GM12878 (cell line): ENCODE measurements at places on chromosomes 1 and 21.

DNA sequence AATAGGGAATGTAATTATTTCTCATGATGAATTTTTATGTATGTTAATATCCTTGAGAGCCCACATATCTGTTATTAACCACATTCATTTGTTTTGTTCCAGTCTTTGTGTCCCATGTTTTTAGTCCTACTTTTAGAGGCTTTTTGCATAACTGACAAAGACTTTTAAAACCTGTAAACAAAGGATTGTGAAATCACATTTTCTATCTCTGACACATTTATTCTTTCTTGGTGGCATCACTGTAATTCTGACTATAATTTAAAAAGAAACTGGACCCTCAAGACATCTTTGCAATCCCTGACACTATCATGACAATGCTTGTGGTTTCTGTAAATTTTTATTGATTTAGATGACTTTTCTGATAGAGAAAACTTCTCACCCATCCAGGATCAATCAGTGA lies 313.1 kb downstream of the SIPA1L2 start:
- no peak for DNase-seq

DNA sequence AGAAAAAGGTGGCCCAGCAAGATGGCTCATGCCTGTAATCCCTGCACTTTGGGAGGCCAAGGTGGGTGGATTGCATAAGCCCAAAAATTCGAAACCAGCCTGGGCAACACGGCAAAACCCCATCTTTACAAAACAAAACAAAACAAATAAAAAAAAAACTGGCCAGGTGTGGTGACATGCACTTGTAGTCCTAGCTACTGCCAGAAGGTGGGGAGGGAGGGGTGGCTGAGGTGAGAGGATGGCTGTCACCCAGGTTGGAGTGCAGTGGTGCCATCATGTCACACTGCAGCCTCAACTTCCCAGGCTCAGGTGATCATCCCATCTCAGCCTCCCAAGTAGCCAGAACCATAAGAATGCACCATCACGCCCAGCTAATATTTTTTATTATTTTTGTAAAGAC lies 22.8 kb downstream of the RERE start:
- DNase-seq = no peak

DNA sequence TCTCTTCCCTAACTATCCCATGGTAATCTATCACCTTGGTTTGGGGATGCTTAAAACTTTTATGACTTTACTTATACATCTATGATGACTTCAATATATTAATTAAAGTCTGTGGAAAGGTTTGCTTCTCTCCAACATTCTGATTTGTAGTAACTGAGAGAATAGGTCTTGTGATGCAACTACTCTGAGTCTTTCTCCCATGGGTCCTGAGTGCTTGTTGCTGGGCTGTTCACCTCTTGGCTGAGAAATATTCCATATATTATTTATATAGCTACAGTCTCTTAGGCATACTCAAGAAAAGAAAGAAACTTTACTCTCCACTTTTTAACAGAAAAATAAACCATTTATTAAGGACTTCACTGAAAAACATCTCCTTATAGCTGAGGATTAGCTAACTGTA lies 119.3 kb upstream of the PLPPR5 start:
- no peak for DNase-seq

DNA sequence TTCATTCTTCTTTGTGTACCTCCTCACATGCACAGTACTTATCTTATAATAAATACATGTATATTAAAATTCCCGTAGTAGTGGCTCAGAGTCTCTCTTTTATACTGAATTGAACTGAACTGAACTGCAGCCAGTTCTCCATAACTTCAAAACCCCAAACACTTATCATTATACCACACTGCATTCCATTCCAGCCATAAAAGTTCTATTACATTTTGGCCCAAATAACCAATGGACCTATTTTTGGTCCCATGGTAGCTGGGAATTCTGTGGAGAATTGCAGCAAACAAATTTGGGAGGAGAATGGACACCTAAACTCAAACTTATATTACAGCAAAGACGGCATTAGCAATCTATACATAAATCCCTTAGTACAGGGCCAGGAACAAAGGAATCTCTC lies 86.6 kb upstream of the C1orf87 start:
- DNase-seq = no peak

- DNase-seq = no peak
Observed at GRCh38 chr1:99850459-99851291, 514 bp downstream of the AGL start.

GRCh38 chr1:119209596-119210295 lies 69.3 kb upstream of the WARS2 start:
- no peak for DNase-seq

DNA sequence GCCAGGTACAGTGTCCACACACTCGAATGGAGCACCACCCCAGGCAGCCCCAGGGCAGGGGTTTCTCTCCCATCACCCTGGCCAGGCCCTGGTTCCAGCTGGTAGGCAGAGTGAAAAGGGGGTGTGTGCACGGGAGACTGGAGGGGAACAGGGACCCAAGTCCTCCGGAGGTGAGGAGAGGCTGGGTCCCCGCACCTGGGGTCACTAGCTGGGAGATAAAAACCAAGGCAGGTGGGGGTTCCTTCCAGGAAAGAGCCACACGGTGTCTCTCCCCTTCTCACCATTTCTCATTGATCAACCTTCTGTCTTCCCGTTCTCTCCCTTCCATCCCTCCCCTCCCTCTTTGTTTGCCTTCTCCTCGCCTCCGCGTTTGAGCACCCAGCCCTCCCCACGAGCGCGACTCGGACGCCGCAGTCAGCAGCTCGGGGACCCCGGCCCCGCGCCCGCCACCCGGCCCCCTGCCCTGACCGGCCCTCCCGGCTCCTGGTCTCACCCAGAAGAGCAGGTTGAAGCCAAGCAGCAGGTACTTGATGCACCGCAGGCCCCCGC lies 358 bp downstream of the TSPAN2 start:
- no peak for DNase-seq

- DNase-seq = no peak
Observed at GRCh38 chr1:7940745-7941436, at the start of gene TNFRSF9. Gene TNFRSF9, minus strand, starts transcription at chr1:7940839. Its CDS starts 845 bp downstream, at chr1:7939994.

GRCh38 chr21:39104911-39105310 lies 78.3 kb downstream of the PSMG1 start:
- DNase-seq = no peak

- DNase-seq = no peak
Observed at GRCh38 chr1:35190784-35191183, 2.2 kb downstream of the SFPQ start.

GRCh38 chr1:111354584-111354983 lies 63.9 kb downstream of the CHIA start:
- DNase-seq = no peak

- DNase-seq = no peak
Observed at GRCh38 chr1:8733484-8733883, 84.0 kb downstream of the RERE start.

GRCh38 chr1:40769815-40770214 lies 13.8 kb upstream of the KCNQ4 start:
- no peak for DNase-seq

DNA sequence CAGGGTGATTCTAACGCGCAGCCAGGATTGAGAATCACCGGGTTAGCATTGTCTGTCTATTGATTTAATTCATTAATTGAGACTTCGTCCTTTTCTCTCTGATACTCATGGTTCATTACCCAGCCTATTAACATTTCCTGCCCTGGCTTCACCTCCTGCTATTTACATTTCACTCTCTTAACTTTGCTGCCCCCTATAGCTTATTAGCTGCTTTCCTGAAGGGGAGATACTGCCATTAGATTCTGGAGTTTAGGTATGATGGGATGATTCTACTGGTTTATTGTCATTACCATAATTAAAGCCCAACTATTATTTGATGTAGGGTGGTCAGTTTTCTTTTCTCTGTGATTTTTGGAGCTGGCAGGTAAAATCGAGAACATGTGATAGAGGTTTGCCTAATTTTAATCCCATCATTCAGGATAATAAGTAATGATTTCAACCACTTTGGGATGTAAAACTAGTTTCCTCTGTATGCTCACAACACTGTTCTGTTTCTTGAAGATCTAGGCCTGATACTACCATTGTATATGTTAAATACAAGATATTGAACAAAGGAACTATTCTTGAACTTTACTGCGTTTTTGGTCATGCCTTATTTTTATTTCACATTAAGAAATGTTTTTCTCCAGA lies 6.4 kb downstream of the PPP2R5A start:
- DNase-seq = no peak

- DNase-seq = no peak
Observed at GRCh38 chr1:201096041-201096461, 16.2 kb downstream of the CACNA1S start.

DNA sequence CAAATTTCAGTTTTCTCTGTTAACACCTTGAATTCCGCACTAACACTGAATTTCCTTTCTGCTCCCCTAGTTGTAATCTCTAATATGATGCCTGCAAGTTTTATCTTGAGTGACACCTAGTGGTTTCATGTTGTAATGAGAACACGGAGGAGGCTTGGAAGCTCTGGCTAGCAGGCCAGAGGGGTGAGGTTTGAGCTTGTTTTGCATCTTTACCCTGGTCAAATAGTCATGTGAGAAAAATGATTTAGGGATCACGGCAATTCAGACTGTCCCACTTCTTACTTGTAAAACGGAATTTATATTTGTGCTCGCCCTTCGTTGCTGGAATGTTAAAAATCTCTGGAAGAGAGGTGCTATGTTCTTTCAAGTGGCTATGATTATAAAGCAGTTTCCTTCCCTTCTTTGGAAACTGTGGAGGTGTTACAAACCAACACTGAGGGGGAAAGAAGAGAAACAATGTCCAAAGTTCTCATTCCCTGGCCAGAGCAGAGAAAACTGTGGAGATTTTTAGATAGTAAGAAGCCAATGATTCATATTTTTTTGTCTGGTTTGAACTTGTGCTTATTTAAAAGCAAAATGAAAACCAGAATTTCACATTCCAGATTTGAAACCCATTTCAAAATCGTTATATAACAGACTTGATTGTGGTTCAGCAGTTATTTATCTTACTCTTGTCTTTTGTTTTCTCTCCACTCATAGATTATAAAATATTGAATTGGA lies 5.3 kb upstream of the MROH9 start:
- peak; percentile 11 for DNase-seq

GRCh38 chr1:52814465-52814864 lies 28.1 kb upstream of the ZYG11A start:
- DNase-seq = no peak

DNA sequence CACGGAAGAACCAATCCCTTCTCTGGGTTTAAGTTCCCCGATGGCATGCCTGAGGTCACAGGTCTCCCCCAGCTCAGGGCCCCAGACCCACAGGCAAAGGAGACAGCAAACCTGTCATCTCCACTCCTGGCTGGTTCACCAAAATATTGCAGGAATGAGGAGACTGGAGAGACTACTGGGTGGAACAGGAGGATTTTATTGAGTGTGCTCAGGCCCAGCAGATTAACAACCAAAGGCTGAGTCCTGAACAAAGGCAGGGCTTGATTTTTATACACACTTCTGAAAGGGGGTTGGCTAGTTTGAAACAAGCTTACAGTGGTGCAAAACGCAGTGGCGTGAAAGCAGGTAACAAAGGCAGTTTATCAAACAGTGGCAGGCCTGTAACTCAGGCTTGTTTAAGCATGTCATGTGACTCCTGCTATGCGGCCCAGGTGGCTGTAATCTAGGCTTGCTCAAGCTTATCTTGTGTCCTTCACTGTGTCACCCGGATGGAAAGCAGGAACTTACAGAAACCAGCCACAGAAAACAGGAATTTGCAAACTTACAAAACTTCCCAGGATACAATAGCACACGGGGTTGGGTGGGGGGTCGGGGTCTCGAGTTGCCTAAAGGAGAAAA lies 27.4 kb upstream of the KCNJ15 start:
- no peak for DNase-seq

DNA sequence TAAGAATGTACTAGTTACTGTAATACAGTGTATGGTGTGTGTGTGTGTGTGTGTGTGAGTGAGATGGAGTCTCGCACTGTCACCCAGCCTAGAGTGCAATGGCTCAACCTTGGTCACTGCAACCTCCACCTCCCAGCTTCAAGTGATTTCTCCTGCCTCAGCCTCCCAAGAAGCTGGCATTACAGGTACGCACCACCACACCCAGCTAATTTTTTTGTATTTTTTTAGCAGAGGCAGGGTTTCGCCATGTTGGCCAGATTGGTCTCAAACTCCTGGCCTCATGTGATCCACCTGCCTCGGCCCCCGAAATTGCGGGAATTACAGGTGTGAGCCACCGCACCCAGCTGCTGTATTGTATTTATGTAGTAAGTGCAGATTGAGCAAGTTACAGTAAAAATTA lies 2.9 kb upstream of the LRRC40 start:
- no peak for DNase-seq

- no peak for DNase-seq
Observed at GRCh38 chr1:44249543-44249942, 36.3 kb downstream of the DMAP1 start.

DNA sequence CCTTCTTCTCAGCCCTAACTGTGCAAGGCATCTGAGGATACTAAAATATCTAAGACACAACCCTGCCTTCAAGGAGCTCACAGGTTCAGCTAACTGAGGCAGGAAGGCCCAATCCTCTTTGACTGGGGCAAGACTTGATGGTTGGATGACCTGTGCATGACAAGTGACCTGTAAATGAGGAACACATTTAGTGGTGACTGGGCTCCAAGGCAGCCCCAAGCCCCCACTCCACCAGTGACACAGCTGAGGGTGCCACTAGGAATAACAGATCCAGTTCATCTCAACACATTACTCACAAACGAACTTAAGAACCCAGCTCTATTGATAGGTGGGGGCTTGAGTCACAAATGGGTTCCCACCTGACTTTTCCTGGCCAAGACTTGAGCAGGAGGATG lies 244.7 kb upstream of the IRF2BP2 start:
- DNase-seq = no peak

DNA sequence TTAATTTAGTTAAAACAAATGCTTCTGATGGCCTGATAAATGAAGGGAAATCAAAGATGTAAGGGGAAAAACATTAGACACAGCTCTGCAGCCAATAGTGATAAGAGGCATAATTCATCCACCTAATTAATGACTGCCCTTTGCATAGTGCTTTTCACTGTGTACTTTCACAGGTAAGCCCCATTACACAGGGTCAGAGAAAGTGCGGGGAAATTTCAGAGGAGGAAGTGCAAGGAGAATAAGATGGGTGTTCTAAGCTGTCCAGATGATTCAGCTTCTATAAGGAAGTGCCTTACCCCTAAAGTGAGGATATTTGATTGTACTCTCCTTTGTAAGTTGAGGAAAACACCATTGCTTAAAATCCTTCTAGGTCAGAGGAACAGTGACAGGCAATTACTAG lies 88.0 kb downstream of the NR5A2 start:
- DNase-seq = no peak

GRCh38 chr1:24362982-24363614 lies 43.9 kb downstream of the GRHL3 start:
- no peak for DNase-seq
